ENCODE measurements at places on chromosomes 6 and 20.

DNA sequence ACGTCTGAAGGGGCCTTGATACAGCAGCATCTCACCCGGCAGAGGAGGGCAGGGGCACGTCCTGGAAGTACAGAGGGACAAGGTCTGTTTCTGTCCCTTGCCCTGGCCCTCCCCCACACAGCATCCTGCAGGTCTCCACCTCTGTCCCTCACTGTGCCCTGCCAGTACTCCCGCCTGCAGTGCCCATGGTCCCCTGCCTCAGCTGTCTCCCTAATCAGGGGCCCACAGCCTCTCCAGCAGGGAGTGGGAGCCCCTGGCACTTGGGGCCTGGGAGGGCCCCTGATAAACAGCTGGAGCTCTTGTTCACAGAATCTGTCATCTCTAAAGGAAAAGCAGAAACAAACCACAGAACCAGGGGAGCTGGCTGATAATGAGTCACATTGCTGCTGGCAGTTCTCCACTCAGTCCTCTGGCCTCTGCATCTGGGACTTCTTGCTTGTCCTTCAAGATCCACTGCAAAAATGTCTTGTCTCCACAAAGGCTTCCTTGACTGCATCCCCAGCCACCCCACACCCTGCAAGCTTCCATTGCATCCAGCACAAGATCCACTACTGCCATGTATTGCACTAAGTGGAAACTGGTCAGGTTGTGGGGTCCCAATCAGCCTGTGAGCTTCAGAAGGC is 33.2 kb upstream of the TAF8 start:
- no peak overlapping the region for H3K27ac ChIP-seq
- DNase-seq, result no peak
- H3K27me3 ChIP-seq, result no peaks in the 10 kb centered on the region
- H3K36me3 ChIP-seq, result no peaks in the 10 kb centered on the region
- H3K4me1 ChIP-seq, result peaks cover 7% of the 10 kb centered on the region
- H3K4me3 ChIP-seq, result no peak overlapping the region

DNA sequence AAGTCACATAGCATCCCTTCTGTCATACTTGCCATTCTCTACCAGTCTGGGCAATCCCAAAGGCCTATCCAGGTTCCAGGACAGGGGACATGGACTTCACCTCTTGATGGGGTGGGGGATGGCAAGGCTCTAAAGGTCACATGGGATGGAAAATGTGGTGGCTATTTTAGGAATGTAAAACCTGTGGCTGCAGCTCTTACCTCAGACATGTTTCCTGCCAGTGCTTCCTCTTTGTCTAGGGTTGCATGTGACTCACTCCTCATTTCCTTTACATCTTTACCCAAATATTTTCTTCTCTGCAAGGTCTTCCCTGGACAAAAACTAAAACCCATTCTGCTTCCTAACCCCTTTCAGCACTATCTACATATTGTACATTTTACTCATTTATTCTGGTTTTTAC is 135.7 kb downstream of the BTBD3 start:
- H3K4me3 ChIP-seq, result no peak overlapping the region
- peak; percentile 14 for DNase-seq
- no peaks in the 10 kb centered on the region for H3K36me3 ChIP-seq
- H3K27ac ChIP-seq, result no peak overlapping the region

DNA sequence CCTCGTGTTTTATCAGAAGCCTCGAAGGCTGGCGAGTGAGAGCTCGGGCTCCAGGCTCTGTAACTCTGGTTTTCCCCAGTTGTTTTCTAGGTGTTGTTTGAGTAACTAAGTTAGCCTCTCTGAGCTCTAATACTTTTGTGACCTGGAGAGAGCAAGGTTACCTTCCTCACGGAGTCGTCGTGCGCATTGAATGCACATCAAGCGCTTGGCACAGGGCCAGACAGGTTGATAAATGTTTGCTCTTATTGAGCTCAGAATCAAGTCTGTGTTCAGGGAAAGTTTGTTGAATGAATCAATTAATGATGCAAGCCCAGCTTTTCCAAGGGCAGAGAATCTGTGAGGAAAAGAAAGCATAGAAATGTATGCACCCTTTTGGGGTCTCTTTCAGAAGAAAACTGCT is 33.5 kb downstream of the EDN3 start:
- H3K4me1 ChIP-seq, result no peaks in the 10 kb centered on the region
- DNase-seq, result no peak
- no peak overlapping the region for H3K4me3 ChIP-seq
- no peak overlapping the region for H3K27ac ChIP-seq

GRCh38 chr6:101286146-101286545 is 107.4 kb upstream of the GRIK2 start:
- no peaks in the 10 kb centered on the region for H3K4me1 ChIP-seq
- no peaks in the 10 kb centered on the region for H3K36me3 ChIP-seq
- no peak overlapping the region for H3K27ac ChIP-seq
- no peaks in the 10 kb centered on the region for H3K27me3 ChIP-seq

Data from Calu3 (cell line).